ENCODE measurements at places on chromosomes 2 and 18.

DNA sequence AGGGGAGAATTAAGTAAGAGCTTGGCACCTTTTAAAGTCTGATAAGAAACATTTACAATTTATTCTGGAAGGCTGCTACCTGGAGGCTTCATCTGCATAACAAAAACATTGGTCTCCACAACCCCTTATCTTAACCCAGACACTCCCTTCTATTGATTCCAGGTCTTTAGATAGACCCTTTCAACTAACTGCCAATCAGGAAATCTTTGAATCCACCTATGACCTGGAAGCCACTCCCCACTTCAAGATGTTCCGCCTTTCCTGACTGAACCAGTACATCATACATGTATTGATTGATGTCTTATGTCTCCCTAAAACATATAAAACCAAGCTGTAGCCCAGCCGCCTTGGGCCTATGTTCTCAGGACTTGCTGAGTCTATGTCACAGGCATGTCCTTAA, 289.4 kb downstream of the AGPS start:
- DNase-seq, result no peak

GRCh38 chr2:182631299-182631698, 84.8 kb upstream of the DNAJC10 start:
- no peak for DNase-seq

DNA sequence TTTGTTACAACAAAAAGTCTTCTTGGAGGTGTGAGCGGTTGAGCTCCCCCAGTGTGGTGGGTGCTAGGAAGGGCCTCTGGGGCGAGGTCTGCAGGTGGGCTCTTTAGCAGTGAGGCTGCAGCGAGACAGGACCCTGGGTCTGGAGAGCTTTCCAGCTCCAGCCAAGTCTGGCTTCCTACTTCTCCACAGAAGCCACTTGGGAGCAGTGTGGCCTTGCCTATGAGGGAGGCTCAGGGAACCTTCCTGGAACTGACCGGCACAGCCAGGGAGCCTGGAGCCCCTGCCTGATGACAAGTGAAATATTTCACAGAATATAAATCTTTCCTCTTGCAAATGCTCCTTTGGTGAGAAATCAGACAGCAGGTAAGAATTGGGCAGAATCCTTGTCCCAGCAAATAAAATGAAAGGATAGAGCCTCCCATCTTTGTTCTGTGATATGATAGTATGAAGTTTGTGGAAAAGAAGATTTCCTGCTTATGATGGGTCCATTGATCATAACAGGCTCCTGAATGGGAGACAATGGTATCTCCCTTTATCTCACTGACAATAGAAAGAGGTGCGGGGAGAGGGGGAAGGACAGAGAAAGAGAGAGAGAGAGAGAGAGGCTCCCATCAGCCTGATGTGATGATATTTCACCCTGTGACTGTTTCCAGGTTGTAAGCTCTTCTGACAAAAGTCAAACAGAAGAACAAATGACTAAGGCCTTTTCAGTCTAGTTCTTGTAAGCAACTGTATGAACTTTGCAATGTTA, 289.8 kb upstream of the SPRED2 start:
- no peak for DNase-seq

- DNase-seq, result no peak
Observed at GRCh38 chr2:218570850-218571249, 2.2 kb downstream of the CNOT9 start.

DNA sequence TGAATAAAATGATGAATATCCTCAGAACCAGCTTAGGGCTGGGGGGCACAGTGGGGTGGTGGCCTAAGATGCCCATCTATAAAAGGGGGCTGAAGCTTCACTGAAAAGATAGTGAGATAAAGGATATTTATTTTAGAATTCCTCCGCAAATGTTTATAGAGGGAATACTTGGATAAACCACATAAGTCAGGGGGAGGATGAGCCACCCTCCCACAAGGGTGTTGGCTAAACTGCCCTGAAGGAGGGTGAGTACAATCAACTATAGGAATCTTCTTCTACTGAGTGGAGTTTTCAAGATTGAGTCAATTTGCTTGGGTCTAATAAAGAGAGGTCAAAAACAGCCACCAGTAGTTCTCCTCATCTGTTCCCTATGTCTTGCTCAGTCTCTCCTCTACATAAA, 114.5 kb upstream of the TANK start:
- no peak for DNase-seq

DNA sequence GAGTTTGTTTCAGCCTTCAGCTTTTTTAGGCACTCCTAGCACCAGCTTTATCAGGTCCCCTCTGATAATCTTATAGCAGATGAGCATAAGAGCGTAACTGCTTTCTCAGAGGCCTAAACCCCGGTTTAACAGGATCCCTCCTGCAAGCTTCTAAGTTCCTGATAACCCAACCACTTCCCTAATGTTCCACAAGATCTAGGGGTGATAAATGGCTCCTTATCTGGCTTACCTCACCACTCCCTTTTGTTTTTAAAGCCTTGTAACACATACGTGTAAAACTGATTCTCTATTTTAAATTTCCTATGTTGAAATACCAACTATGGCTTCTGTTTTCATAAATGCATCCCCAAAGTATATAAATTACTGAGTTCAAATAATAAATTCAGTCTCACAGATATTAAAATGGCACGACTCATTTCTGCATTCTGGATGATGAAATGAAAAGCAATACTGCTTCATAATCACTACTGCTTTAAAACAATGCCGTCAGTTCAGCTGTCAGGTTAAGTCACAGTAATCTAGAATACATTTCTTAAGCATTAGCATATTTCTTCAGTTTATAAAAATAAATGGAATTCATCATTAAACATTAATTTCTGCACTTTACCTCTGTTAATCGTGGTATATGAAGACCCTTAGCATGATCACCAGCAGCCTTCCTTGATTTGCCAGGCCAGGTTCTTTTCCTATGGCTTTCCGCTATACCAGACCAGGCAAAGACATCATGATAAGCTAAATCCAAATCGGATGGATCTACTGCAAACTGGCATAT, 126.3 kb downstream of the C2orf74 start:
- no peak for DNase-seq

DNA sequence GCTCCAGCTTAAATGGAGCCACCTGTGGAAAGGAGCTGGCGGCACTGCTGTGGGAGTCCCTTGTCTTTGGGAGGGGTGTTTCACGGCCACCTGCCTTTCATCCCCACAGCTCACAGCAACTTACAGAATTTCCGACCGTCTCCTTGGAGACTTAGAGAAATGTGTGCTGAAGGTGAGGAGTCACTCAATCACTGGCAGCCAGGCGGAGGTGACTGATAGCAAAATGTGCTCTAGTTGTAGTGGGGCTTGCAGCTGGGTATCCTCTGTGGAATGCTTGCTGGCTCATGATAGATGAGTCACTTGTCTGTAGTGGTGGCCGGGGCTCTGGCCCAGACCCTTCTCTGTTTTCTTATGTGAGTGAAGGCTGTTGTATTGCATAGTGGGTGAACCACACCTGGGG, 110.7 kb downstream of the SH3RF3 start:
- no peak for DNase-seq
